NCI-H1092 (cell line): ENCODE measurements at places on chromosomes 4 and X.
A peak's percentile ranks its signal among the peaks of the same experiment; 100 is the strongest.

- no peak for DNase-seq
These were observed 127.8 kb downstream of the PHKA2 start for GRCh38 chrX:18855919-18856644.

GRCh38 chr4:186132577-186133242, 28.2 kb downstream of the FAM149A start:
- DNase-seq = no peak

DNA sequence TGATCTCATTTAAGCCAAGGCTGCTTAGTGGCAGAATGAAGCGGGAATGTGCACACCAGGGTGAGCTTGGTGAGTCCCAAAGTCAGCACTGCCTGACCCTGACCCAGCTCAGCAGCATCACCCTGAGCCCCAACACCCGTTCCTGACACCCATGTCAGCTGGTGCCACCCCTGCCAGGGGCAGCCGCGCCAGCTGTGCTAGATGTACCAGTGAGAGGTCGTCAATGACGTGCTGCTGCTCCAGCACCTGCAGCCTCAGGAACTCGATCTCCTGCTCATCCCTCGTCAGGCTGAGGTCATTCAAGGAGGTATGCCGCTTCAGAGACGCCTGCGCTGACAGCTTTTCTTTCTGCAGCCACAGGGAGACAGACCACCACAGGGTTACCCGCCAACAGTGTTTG, 61.7 kb upstream of the C4orf50 start:
- DNase-seq = no peak

GRCh38 chrX:130726661-130727060, 176.3 kb downstream of the ENOX2 start:
- no peak for DNase-seq

DNA sequence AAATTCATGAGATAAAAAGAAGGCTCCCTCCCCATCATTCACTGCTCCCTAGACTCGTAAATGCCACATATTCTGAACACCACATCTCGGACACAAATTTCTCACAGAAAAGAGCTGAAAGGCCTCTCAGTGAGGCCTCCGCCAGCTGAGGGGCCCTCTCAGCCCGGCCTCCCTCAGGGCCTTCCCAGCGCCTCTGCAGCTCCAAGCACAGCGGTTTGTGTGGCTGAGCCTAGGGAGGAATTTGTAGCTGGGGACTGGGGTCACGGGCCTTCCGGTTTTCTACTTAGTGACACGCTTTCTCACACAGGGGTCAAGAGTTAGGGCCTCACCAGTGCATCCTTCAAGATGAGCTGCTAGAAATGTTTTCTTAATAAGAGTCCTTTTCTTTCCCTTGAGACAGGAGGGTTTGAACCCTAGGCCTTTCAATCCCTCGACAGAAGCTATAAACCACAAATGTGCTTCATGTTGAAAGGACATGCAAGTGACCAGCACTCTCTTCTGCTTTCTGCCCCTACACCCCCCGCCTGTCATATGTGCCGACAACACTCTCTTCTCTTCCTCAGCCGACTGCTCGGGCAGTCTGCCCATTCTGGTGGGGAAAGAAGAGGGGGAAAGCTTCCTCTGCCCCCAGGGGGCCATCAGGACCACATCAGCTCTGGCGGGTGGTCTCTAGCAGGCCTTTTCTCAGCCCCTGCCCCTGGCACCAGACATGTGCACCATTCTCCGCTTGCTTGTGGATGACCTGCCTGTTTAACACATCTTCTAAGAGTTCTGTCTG, 104.9 kb downstream of the CHIC2 start:
- no peak for DNase-seq

GRCh38 chr4:76518241-76518640, 83.2 kb downstream of the SHROOM3 start:
- DNase-seq = no peak

DNA sequence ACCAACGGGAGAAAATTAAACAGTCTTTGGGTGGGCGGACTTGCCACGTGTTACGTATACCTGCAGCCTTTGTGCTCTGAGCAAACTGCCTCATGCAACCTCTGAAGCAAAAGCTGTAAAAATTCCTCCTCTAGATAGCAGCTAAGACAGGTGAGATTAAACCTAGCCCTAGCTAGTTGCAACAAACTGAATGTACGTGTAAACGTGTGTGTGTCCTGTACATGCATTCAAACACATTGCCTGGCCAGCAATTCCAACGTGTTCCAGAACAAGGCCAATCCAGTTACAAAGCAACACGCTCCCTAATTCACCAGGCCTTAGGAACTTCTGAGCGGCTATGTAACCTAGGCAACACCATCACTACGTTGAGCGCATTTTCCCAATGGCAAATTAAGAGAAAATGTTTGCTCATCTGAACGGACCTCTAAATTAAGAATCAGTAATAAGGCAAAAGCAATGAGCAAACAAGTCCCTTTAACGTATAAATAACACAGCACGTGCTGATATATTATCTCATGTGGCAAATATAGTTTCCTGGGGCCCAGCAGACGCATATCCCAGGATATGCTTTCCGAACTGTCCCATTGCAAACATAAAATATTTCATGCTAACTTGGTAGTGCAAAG, 792 bp downstream of the PPID start:
- no peak for DNase-seq

DNA sequence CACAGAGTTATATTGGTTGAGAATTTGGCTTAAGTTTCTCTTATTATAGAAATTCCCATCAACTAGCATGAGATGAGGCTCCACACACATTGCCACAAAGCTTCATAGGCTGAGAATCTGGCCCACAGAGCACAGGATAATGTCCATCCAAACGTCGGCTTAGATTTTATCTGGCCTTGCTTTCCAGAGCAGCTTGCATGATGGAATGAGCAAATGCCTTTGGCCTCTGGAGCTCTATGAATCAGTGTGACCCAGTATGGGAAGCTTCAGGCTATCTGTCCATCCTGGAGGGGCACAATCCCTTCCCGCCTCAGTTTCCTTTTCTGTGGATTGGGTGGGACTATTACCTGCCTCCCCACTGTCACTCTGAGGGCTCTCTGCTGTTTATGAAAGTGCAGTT, 131.5 kb upstream of the NDP start:
- DNase-seq = no peak

GRCh38 chr4:57371671-57372070, 261.5 kb upstream of the IGFBP7 start:
- no peak for DNase-seq

DNA sequence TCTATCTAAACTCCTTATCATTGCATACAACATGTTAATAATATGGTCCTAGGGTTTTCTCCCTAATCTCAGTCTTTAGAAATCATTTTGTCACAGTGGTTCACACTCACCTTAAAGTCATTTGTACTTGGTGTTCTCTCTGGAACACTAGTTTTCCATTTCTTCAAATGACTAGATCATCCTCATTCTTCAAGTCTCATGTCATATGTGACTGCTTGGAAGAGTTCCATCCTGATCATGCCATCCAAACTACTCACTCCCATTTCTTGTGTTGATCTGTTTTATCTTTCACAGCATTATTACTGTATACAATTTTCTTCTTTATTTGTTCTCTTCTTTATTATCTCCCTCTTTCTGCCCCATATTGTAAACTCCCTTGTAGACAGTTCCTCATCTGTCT, 66.5 kb downstream of the HTR2C start:
- DNase-seq = no peak

- no peak for DNase-seq
These were observed 51.5 kb downstream of the IL1RAPL1 start for GRCh38 chrX:28638775-28639174.

DNA sequence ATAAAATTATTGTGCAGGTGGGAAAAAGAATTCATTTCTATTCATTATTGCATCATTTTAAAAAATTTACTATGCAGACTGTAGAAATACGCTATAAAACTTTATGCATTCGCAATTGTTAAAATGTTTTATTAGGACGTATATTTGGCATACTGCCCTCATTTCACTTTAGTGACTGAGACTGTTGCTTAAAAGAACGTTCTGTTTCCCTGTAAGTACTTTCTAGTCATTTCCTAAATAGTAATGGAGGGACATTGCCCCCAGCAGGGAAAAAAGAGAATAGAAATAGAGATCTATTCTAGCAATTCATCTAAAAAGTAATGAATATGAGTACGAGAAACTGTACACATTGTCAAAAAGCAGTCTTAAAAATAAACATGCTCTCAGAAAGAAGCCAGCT, 1295.8 kb upstream of the TENM3 start:
- peak; percentile 6 for DNase-seq

DNA sequence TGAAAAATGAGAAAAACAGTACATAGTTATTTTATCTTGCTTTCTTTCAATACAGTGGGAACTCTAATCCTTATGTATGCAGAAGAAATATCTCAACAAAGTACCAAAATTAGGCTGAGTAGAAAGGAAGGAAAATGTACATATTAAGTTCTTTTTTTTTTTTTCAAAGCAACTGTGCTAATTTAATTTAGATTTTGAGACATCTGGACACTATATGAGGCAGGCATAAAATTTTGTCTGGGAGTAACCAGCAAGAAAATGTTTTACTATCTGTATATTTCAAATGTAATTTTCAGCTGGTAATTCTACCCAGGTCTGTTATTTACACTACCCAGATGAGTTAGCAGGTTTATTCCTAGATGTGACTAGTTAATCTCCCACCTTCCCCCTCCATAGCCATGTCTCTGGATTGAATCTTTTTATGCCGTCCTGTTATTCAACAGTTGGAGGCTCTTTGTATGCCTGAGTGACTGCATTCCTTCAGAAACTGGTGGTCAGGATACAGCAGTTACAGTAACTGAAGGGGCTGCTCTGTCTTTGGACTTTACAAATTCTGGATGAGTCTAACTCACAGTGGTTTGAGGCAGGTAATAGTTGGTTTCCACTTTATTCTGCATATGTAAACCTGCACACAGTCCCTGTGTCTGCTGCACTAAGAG, 633.6 kb downstream of the PCDH18 start:
- no peak for DNase-seq

DNA sequence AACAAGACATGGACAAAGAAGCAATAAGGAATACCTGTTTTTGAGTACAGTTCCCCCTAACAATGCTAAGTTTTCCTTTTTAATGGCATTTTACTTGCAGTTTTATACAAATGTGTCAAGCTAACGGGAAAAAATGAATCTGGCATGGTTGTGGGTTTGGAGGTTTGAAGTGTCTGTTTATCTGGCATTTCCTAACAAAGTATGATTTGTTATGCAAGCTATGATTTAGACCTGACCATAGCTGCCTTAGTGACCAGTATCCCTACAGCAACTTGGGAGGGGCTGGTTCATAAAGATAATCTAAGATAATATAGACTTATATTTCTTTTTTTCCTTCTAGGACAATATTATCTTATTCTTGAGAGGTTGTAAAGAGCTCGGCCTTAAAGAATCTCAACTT, 60.6 kb downstream of the LIMCH1 start:
- DNase-seq = no peak

- DNase-seq = no peak
These were observed 391.0 kb downstream of the SPRY1 start for GRCh38 chr4:123787512-123788080.

GRCh38 chr4:8939160-8939839, 67.7 kb upstream of the HMX1 start:
- no peak for DNase-seq

DNA sequence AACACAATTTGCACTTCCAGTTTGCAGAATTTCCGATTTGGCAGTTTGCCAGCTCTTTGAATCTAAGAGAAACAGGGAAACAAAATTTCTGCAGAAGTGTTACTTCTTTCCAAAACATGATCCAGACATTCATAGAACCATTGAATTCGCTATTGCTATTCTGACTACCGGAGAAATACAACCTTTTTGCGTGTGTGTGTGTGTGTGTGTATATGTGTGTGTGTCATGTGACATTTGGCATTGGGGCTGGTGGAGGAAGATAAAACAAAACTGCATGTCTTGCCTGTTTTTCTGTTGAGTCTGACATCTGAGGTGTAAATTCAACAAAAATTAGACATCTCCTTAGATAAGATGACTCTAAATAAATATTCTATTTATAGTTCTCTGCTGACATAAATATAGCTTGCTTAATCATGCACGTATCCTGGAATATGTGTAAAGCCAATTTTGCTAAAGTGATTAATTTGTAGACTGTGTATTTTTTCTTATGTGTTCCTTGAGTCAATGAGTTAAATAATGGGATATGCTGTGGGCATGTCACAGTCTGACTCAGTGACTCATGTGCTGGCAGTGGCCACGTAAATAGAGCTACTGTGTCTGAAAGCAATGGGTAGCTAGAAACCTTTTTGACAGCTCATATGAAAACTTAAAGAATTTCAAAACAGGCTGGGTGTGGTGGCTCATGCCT, 98.9 kb downstream of the HPGD start:
- no peak for DNase-seq

GRCh38 chrX:38183596-38183995, 37.1 kb downstream of the SRPX start:
- DNase-seq = no peak

GRCh38 chr4:81757691-81758090, 286.0 kb upstream of the RASGEF1B start:
- peak; percentile 71 for DNase-seq

GRCh38 chr4:143486314-143486713, 27.2 kb upstream of the SMARCA5 start:
- DNase-seq = no peak

DNA sequence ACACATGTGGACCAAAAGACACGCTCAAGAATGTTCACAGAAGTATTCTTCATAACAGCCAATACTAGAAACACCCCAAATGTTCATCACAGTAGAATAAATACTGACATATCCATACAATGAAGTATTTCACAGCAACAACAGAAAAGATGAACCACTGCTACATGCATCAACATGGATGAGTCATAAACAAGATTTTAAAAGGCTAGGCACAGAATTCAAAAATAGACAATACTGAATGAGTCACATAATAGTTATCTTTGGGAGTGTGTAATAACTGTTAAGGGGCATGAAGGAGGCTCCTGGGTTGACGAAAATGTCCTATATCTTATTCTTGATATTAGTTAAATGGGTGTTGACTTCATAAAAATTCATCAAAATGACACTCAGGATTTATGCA, 43.5 kb downstream of the CLOCK start:
- no peak for DNase-seq

GRCh38 chr4:8269535-8270417, at the start of gene HTRA3:
TSS of gene HTRA3 (plus strand) at chr4:8269754. CDS start at chr4:8269969, 215 bp downstream.
- no peak for DNase-seq

GRCh38 chr4:155559915-155560314, 106.7 kb upstream of the GUCY1A1 start:
- DNase-seq = no peak

- no peak for DNase-seq
These were observed 75.6 kb downstream of the REPS2 start for GRCh38 chrX:17021851-17022604.

DNA sequence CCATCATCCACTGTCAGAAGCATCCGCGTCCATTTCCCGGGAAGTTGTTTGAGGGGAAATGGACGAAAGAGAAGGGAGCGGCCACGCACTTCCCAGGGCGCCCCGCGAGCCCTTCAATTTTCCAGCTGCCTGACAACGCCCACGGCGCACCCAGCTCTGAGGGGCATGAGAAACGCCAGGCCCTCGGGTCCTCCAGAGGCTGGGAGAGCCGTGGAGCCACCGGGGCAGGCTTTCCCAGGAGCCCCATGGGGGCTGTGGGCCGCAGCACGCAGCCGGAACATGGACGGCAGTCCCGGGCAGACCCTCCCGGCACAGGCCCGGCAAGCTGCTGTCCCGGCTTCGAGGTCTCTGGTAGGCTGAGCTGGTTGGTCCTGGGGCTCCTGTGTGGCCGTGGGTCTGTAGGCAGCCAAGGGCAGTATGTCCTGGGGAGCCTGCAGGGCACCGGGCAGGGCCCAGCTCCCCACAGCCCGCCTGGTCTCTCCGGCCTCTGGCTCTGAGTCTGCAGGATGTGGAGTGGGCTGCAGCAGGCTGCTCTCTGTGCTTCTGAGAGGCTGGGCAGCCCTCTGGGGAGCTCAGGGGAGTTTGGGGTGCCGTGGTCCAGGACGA, 115.2 kb downstream of the FAM53A start:
- DNase-seq = no peak

- DNase-seq = no peak
These were observed 10.3 kb downstream of the MRPL1 start for GRCh38 chr4:77872723-77873445.
